ENCODE measurements at places on chromosomes 5 and 9. TPM values are rescaled to one million over a fixed set of nuclear protein-coding genes. Genes with fewer than 3 reads are reported as not detected.

Gene MED10
- 28.5 TPM for total RNA-seq

Gene SOX30
- total RNA-seq = 0.16 TPM

GRCh38 chr9:95515272-95516113 lies 1.3 kb downstream of the PTCH1 start:
- peak; percentile 2 for ATAC-seq

DNA sequence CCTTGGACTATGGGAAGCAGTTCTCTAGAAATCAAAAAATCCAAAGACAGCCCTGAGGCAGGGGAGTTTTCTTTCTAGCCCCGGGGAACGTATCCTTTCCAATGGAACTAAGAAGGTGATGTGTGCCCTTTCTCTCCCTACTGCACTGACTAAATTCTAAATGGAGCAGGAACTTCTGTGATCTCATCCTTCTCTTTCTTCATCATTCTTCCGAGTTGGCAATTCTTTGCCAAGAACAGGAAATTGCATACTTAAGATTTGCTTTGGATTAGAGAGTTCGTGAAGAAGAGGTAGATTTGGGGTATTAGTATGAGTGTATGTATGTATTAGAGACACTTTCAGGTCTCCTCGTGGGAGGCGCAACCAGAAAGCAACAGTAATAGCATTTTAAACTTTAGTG lies 178.0 kb upstream of the PIK3R1 start:
- no peak for ATAC-seq

DNA sequence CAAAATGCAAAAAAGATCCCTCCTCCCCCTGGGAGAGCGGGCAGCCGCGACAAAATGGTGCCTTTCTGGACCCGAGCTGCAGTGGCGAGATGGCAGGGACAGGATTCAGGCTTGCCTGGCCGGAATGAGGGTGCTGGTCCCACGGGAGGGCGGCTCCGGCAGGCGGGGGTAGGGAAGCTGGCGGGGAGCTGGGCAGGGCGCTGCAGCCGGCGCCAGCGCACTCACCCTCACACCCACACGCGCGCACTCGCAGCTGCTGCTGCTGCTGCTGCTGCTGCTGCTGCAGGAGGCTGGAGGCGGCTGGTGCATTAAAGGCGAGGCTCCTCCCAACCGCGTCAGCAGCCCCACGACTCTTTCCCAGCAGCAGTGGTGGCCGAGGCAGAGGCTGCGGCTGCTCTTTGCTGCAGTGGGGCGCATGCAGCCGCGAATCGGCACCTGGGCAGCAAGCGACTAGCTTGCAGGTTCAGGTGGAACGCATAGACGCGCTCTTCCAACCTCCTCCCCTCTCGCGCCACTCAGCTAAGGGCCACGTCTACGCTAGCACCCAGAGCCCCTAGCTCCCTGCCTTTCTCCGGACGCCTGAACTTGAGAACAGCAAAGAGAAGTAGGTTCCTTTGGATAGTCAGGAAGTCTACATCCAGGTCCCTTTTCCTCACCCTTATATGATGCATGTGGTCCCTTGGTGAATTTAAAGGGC lies at the start of gene PPP2R2B:
PPP2R2B (minus strand) TSS at position 282 of the 697 bp plus-strand sequence.
- peak; percentile 90 for ATAC-seq

GRCh38 chr9:116543731-116544400 lies 143.2 kb upstream of the TRIM32 start:
- no peak for ATAC-seq

DNA sequence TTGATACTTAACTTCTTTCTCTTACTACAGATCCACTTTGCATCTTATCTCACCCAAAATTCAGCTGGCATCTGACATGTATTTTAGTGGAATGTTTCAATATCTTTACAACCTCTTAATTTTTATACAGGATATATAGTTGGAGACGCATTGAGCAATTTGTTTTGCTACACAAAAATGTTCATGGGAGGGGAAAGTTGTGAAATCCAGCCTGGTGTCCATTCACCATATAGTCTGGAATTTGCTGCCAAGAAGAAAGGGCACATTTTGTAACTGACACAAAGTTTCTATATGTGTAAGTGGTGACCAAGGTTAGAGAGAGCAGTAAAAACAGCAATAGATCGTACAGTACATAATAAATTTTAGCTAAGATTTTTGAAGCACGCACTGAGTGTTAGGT lies 14.0 kb upstream of the CHD1 start:
- ATAC-seq = no peak

- peak; percentile 85 for ATAC-seq
These were observed 12.2 kb upstream of the OR13J1 start for GRCh38 chr9:35882263-35882848.

DNA sequence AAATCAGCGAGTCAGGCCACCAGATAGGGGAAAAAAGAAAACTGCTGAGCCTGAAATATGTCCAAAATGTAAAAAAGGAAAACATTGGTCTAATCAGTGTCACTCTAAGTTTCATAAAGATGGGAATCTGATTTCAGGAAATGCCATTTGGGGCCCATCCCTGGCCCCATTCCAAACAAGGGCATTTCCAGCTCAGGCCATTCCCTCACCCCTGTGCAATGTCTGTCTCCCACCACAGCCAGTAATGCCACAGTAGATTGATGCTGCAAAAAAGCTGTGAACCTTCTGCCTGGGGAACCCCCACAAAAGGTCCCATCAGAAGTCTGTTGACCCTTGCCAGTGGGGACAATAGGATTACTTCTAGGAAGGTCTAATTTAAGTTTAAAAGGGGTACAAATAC lies 199.6 kb downstream of the YTHDC2 start:
- no peak for ATAC-seq
